Stimulated activated CD4-positive, alpha-beta T cell treated with anti-CD3 and anti-CD28 coated beads, Interleukin-1b, Interleukin-23, amount 100 ng/mL, for 1 hour (primary cell): ENCODE measurements at places on chromosomes 16 and 17.

- DNase-seq: no peak
Observed at GRCh38 chr16:24174504-24174903, 81.6 kb upstream of the CACNG3 start.

GRCh38 chr17:67800495-67800928 lies 24.8 kb upstream of the BPTF start:
- no peak for DNase-seq

DNA sequence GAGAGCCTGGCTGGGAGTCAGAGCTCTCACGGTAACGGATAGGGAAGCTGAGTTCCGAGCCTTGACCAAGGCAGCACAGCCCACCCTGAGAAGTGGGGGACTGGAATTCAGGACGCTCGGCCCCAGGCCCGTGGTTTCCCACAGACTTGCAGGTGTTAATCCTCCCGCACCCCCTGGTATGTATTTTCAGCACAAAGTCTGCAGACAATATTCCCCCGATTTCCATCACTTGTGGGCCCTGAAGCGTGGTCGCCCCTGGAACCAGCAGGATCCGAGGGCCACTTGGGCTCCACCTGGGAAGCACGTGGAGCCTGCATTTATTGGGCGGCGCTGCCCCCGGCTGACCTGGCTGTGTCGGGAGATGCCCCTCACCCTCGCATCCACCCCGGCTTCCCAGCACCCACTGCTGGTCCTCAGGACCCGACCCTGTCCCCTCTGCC lies 60.2 kb downstream of the WSB1 start:
- DNase-seq: no peak

DNA sequence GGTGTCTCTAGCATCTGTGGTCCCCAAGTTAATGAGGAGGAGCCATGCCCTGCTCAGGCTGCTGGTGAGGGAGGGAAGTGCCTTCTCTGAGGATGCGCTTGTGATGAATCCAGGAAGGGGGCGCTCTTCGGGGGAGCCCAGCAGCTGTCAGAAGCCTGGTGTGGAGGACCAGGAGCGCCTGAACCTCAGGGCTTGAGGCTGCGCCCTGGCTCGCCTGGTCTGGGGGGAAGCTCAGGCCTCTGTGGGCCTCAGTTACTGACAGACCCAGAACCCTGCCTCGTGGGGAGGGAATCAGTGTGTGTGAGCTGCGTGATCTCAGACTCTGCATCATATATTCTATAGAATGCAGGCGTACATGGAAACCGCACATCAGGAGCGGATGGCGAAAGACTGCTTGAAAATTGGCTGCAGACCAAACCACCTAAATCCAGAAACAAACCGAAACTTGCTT lies 126.1 kb downstream of the SEC14L1 start:
- no peak for DNase-seq

GRCh38 chr17:55666806-55667205 lies 55.9 kb downstream of the TMEM100 start:
- no peak for DNase-seq

DNA sequence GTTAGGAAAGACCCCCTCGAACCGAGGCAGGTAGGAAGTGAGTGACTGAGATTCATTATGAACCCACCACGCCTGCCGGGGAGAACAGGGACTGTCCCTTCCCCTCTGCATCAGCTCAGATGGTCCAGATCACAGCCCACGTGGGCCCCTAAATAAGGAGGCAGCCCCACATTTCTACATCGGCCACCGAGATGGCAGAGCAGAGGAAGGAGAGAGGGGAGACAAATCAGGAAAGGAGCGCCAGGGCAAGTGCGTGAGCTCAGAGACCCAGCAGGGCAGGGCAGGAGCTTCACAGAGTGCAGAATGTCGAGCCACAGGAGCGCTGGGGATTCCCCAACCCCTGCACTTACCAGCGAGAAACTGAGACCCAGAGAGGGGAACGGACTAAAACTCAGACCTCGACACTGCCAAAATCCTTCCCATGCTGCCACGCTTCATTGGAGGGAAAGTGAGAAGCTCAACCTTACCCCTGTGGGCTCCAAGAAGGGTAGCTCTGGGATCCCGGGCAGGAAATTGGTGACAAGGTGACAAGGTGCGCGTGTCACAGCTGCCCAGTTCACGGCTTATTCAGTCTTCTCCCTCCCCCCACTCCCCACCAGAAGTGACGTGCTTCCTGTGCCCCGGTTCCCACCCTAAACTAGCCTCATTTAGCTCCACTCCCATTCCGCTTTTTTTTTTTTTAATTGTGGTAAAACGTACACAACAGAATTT lies at the start of gene ICAM2:
Gene ICAM2, minus strand, starts transcription at position 578 of the 711 bp plus-strand sequence. CDS start 13,942 bp downstream, outside the sequence.
- peak; percentile 81 for DNase-seq

DNA sequence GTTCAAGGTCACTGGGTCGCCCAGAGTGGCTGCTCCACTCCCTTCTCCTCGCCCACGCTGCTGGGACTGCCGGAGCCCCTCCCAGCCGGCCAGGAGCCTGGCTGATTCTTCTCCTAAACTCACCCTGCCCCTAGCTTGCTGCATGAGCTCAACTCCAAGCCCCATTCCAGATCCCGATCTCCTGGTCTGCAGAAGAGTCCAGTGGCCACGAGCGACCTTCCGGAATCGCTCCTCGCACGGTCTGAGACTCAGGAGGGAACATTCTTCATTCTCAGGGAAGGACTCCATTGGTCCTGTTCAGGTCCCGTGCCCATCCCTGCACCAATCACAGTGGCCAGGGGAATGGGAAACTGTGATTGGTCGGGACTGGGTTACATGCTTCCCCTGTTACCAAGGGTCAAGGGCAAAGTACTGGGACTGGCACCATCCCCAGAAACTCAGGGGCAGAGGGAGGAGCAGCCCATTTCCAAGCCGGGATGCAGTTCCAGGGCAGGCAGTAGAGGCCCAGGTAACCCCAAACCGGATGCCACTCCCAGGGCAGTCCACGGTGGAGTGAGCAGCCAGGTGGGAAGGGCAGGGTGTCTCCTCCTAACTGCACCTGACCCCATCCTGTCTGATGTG lies 24.5 kb upstream of the CIBAR2 start:
- no peak for DNase-seq

DNA sequence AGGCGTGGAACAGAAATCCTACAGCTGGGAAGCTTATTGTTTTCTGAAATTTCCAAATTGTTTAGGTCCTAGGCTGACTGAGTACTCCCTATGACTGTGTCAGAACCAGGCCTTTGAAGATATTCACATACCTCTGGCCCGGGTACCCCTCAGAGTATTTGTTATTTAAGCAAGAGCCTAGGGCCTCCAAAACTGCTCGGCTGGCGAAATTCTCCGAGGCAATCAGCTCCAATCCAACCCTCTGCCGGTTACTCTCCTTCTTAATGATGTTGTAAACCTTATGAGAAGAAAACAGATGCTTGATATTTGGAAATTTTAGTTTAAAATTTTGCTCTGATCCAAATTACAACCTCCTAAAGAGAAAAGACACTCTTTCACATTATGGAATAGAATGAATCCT lies 9.8 kb downstream of the SHMT1 start:
- DNase-seq: no peak

DNA sequence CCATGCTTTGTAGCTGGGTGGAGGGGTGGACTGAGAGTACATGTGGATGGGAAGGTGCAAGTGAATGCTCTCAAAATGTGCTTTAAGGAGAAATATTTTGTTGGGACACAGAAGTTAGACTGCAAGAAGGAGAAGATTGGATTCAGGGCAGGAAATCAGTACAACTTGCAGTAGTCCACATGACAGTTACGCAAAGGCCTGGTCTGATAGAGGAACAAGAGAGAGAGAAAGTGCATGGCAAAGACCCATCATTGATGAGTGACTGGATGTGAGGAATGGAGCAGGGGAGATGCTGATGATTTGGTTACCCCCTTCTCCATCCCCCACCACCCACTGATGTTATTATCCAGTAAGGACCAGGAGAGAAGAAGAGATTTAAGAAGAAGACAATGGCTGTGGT lies 472.8 kb downstream of the MAF start:
- DNase-seq: no peak

- DNase-seq: no peak
Observed at GRCh38 chr17:44247876-44248736, 19.8 kb downstream of the SLC4A1 start.
